ENCODE measurements at places on chromosomes 7 and 10.

- no peak for DNase-seq
Observed at GRCh38 chr10:70333268-70333667, 49.2 kb downstream of the LRRC20 start.

GRCh38 chr7:98210513-98211220, 572 bp upstream of the BHLHA15 start:
- DNase-seq = no peak

- DNase-seq = no peak
Observed at GRCh38 chr10:60649485-60650377, 128.5 kb upstream of the CDK1 start.

DNA sequence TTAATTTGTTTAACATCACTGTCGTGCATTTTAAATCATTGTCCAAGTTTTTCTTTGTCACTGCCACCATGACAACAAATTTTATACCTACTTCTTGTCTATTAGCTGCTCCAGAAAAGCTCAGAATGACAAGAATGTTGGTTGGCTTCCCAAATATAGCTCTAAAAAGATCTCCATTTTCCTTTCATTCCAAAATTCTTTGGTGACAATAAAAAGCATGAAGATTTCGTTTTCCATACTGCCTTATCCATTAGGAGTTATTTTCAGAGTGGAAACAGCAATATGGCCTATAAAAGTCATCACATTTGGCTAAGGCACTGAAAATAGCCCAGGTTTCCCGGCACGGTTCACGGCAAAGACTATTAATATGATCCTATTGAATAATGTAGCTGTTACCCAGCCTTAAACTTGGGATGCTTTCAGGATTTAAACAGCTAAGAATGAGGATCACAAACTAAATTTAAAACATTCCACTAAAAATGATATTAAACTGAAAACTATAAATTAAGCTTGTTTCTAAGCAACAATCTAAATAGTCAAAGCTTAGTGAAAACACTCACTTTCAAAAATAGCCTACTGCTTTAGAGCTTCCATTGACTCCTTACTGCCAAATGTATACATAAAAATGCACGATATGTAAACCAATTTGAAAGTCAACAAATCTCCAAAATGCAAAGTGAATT, 2.7 kb downstream of the CTTNBP2 start:
- no peak for DNase-seq

GRCh38 chr10:50501924-50502452, 121.8 kb downstream of the SGMS1 start:
- DNase-seq = no peak

DNA sequence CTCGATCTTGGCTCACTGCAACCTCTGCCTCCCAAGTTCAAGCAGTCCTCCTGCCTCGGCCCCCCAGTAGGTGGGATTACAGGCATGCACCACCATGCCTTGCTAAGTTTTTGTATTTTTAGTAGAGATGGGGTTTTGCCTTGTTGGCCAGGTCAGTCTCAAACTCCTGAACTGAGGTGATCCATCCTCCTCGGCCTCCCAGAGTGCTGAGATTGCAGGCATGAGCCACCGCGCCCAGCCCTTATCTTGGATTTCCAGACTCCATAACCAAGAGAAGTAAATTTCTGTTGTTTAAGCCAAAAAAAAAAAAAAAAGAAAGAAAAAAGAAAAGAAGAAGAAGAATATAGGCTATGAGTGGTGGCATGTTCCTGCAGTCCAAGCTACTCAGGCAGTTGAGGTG, 53.3 kb upstream of the RABGEF1 start:
- no peak for DNase-seq
